ENCODE measurements at places on chromosomes 11 and 22.

GRCh38 chr11:60282286-60282685 is 1.8 kb downstream of the MS4A4A start:
- DNase-seq = no peak

GRCh38 chr11:86724137-86724536 is 51.7 kb upstream of the ME3 start:
- DNase-seq = no peak

DNA sequence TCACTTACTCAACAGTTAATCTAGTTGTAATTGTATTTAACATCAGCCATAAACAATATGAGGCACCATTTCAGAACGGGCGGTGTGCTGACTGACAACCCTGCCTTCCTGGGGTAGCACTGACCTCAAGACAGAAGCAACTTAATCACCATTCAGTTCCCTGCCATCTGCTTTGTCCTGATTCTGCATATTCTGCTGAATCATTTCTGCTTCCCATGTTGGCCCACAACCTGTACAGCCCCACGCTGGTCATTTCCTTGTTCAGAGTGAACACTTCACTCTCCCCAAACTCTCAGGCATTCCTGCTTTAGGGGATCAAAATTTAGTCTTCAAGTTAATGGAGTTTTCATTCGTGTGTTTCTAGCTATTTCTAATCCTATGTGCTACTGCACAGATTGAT is 132.3 kb upstream of the ZBED5 start:
- no peak for DNase-seq

DNA sequence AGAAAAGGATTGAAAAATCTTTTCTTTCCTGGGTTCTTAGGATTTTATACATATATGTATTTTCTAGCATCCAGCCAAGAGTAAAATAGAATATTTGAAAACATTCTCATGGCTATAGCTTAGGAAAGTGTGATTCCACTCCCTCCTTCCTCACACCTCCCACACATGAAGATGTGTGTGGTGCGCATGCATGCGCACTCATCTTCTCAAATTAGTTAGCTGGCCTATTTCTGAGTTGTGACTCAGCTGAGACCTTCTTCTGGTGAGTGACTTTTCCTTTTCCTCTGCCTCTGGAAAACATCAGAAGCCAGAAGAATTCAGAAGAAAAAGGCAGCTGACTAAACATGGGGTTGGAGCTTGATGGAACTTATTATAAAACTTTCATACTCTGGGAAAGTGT is 149.8 kb downstream of the OR4C45 start:
- DNase-seq = no peak

GRCh38 chr11:24344222-24344621 is 152.6 kb upstream of the LUZP2 start:
- DNase-seq = no peak

GRCh38 chr22:20581503-20582170 is 74.2 kb downstream of the MED15 start:
- no peak for DNase-seq

GRCh38 chr11:7427733-7428132 is 57.6 kb upstream of the OLFML1 start:
- DNase-seq = no peak

DNA sequence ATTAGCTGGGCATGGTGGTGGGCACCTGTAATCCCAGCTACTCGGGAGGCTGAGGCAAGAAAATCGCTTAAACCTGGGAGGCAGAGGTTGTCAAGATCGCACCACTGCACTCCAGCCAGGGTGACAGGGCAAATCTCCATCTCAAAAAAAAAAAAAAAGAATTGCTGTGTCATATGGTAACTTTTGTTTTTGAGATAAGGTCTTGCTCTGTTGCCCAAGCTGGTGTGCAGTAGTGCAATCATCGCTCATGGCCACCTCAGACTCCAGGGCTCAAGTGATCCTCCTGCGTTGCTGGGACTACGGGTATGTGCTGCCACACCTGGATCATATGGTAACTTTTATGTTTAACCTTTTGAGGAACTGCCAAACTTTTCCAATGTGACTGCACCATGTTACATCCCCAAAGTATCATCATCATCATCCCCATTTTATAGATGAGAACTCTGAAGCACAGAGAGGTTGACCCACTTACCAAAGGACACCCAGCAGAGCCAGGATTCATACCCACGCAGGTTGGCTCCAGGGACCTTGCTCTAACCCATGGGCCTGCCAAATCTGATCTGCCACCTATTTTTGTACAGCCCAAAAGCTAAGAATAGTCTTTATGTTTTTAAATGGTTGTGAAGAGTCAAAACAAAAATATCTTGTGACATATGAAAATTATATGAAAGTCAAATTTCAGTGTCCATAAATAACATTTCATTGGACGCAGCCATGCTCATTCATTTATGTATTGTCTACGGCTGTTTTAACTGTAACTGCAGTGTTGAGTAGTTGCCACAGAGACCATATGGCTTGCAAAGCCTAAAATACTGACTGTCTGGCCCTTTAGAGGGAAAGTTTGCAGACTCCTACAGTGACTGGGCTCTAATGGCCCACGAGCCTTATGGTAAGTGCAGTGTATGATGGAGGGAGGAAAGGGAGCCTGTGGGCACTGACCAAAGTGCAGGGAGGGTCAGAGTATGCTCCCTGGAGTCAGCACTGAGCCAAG is 45.3 kb downstream of the GDPD5 start:
- no peak for DNase-seq

DNA sequence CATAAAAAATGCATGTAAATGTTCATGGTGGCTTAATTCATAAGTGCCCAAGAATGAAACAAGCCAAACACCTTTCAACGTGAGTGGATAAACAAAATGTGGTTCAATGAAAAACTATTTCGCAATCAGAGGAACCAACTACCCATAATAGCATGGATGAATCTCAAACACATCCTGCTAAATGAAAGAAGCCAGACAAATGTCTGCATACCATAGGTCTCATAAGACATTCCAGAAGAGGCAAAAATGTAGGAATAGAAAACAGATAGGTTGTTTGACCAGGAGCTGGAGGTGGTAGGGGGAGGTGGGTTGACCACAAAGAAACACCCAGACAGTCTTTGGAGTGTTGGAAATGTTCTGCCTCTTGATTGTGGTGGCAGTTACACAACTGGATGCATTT is 13.2 kb upstream of the OSBPL5 start:
- DNase-seq = peak; percentile 28

DNA sequence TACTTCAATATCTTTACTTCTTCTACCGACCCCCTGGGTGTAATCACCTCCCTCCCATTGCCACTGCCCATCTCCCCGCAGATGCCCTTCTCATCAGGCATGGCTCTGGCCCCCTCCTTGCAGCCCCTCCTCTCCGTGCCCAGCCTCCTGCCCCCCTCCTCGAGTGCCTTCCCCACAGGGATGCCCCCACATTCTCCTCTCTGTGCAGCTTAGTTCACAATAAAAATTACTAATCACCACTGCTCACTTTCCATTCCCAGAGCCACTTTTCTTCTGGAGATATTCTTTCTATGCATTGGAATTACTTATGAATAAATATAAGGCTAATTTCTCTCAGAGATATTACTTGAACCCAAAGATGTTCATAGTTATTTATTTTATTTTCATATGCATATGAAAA is 22.1 kb downstream of the IFITM10 start:
- DNase-seq = no peak

- peak; percentile 82 for DNase-seq
Observed at GRCh38 chr11:112564228-112564955, 303.7 kb upstream of the PLET1 start.

GRCh38 chr11:122241566-122241965 is 125.6 kb upstream of the BLID start:
- no peak for DNase-seq

DNA sequence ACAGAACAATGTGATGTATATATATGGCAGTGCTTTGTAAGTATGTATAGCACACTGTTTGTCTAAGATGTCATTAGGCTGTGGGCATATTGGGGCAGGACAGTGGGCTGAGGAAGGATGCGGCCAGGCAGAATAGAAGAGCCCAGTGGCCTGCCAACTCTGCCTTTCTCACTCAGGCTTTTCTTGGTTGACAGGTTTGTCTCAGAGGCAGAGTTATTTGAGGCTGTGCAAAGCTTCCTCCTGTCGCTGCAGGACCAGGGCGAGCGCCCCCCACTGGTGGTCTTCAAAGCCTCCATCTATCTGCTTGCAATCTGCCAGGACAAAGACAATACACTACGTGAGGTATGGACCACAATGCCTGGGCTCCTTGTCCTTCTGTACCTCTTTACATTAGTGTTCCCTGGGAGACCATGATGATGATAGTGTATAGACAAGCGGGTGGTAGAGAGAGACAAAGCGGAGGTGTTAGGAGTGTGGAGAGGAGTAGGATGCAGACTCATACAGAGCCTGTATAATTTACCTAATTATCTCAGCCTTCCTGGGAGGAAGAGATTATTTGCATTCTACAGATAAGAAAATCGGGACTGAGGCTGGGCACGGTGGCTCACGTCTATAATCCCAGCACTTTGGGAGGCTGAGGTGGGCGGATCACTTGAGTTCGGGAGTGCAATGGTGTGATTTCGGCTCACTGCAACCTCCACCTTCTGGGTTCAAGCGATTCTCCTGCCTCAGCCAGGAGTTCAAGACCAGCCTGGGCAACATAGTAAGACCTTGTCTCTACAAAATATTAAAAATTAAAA is 37.3 kb upstream of the CCDC134 start:
- DNase-seq = no peak

DNA sequence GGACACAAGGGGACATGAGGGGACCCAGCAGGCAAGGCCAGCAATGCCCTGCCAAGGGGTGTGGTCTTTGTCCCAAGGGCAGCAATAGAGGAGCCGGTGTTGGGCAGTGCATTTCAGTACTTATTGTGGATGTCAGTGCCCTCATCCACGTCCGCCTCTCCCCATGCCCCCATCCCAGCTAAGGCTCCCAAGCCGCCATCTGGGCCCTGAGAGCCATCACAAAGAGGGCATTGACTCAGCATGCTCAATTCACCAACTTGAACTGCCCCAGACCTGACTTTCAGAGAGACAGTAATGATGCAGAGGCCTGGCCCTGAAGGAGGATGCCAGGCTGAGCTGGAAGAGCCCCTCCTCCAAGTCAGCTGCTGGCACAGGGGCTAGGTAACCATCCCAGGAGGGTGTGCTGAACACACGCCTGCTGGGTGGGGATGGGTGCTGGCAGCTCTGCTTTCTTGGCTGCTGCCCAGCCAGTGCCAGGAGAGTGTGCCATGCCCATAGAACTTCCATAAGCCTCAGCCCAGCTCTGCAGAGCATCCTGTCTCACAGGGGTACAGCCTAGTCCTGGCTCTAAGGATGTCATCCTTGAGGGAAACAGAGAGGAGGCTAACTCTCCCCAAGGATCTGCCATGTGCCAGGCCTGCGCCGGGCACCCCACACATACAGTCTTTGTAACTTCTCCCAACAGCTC is 46.5 kb downstream of the PDE2A start:
- no peak for DNase-seq

GRCh38 chr11:75196426-75196825 is 44.1 kb upstream of the TPBGL start:
- DNase-seq = peak; percentile 63

- DNase-seq = no peak
Observed at GRCh38 chr11:10283991-10284390, 10.0 kb downstream of the SBF2 start.

GRCh38 chr11:78402847-78403246 is 14.8 kb downstream of the GAB2 start:
- DNase-seq = no peak

GRCh38 chr11:111925953-111926352 is 7.2 kb downstream of the C11orf52 start:
- no peak for DNase-seq

DNA sequence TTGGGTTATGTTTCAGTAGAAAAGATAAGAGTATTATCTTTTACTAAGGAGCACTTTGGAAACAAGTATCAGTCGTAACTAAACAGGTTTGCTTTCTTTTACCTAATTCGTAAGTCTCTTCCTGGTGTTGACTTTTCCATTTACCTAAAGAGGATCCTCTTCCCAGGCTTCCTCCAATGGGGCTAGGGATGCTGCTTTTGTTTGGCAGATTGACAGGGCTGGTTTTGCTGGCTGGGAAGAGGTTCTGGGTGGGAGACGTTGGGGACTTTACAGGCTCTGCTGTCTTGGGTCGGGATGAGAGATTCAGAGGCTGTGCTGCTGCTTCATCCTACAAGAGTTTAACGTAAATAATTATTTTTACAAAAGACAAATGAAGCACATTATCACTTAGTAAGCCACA is 306.7 kb downstream of the SOX6 start:
- no peak for DNase-seq

DNA sequence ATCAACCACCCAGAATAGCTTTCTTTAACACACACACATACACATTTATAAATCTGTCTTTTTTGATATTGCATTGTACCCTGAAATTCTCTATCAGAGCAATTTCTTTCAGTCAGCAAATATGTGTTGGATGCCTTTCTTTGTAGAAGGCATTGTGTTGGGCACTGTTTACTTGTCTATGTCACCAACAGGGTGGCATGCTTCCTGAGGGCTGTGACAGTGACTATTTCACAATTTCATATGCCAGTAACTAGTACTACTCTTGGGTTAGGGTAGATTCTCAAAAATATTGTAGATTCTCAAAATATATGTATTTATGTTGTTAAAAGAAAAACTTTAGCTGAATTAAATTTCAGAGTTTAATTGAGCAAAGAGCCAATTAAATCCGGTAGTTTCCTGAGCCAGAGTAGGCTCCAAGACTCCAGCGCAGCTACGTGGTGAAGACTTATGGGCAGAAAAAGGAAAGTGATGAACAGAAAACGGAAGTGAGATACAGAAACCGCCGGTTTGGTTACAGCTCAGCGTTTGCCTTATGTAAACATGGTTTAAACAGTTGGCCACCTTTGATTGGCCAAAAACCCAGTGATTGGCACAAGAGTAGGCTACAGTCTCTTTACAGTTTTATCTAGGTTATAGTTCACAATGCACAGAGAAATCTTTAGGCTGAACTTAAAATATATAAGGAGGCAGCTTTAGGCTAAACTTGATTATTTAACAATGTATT is 723.3 kb downstream of the NTM start:
- no peak for DNase-seq

DNA sequence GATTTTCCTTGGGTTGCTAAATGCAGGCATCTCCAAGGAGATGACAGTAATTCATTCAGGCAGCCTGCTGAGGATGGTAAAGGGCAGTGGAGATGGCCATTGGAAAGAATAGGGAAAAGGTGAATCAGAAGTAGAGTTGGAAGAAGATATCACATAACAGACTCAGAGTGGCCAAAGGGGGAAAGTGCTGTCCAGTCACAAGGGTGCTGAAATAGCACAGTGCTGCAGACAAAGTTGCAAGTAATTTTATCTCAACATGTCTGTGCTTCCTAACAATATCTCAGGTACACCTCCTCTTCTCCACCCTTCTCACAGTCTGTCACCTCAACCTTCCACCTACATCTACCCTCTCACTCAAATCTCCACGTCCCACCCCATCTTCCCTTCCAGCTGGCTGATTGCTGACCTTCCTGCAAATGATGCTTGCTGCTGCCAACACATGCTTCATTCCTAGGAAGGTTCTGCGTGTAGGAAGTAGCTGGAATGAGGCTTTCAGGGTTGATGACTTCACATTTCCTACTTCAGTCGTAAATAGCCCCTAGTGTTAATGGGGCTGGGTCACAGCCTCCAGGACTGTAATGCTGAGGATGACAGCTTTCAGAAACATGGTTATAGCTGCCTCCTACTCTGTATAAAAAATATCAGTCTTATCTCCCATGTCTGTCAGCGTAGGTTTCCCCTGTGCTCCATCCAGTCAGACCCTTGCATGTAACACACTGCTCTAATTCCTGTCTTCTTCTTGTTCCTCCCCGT is 123.9 kb downstream of the CTNND1 start:
- no peak for DNase-seq

- DNase-seq = no peak
Observed at GRCh38 chr22:26586556-26587325, 3.2 kb downstream of the TPST2 start.
